ENCODE measurements at places on chromosomes 7 and 10.

DNA sequence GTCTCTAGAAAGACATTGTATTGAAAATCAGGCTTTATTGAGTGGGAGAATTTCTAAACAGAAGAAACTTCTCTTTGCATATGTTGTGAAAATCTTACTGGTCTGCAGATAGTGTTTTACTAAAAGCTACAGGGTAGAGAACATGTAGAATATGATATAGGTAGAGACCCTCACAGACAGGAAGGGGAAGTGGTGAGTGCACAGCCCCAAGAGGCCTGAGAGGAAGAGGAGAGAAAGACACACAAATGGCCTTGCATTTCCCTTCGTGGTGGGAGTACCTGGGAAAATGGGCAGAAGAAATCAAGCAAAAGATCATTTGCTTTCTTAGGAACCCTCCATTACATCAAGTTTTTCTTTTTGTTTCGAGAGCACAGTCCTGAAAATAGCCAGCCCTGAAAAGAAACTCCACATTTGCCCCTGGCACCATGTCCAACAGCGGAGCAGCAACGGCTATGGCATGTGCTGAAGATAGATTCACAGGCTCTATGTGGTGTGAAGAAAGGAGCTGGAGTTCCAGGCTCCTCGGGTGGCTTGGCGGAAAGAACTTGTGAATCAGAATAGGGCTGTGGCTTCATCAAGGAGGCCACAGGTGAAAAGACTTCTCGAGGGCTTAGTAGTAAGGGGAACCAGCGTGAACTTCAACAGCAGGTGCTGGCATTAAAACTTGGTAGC lies 143.5 kb downstream of the CALCR start:
- DNase-seq: no peak

- DNase-seq: no peak
Measured at GRCh38 chr7:124033095-124033806, 384 bp upstream of the TMEM229A start.

GRCh38 chr10:42992156-42992956 lies 84.5 kb upstream of the RET start:
- no peak for DNase-seq

GRCh38 chr7:157673573-157673972 lies 336.8 kb downstream of the DNAJB6 start:
- DNase-seq: no peak

GRCh38 chr10:7184660-7185366 lies 226.0 kb downstream of the SFMBT2 start:
- no peak for DNase-seq

DNA sequence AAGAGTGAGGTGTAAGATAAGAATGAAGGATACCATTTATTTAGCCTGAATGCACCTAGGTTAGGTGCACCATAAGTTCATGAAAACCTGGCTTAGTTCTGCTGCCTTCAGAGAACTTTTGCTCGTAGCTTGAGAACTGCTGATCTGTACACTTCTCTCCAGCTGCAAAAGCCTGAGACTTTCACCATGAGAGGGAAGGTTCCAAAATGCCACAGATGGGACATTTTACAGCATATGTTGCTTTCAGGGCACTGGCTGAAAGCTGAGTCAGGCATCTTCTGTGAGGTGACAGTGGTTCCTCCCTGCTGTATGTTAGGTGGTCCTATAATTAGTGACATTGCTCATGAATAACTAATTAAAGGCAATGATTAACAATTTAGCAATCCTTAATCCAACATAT lies 298.3 kb downstream of the GALNT17 start:
- no peak for DNase-seq

DNA sequence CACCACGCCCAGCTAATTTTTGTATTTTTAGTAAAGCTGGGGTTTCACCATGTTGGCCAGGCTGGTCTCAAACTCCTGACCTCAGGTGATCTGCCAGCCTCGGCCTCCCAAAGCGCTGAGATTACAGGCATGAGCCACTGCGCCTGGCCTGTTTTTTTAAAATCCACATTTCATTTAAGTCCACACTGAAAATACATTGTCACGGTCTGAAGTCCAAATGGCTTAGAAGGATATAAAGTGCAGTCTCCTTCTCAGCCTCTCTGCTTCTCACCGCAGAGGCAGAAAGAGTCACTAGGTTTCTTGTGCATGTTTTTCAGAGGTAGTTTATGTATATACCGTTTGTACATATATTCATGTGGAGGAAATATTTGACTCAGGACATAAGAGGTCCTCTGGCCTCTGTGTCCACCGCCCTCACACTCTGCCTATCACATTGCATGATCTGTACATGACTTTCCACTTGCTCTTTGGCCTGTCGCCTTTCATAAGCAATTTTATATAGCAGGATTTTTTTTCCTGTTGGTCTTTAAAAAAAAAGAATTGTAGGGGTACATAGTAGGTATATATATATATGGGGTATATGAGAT lies 42.9 kb downstream of the BLNK start:
- DNase-seq: no peak

- DNase-seq: no peak
Measured at GRCh38 chr7:117809958-117810357, 63.3 kb downstream of the CTTNBP2 start.

GRCh38 chr7:41085244-41085643 lies 617.6 kb downstream of the INHBA start:
- no peak for DNase-seq

- DNase-seq: no peak
Measured at GRCh38 chr10:65964205-65964604, 961.6 kb upstream of the LRRTM3 start.

GRCh38 chr10:95242581-95243317 lies 48.1 kb downstream of the PDLIM1 start:
- no peak for DNase-seq

- no peak for DNase-seq
Measured at GRCh38 chr7:33336820-33337219, 207.5 kb downstream of the BBS9 start.

DNA sequence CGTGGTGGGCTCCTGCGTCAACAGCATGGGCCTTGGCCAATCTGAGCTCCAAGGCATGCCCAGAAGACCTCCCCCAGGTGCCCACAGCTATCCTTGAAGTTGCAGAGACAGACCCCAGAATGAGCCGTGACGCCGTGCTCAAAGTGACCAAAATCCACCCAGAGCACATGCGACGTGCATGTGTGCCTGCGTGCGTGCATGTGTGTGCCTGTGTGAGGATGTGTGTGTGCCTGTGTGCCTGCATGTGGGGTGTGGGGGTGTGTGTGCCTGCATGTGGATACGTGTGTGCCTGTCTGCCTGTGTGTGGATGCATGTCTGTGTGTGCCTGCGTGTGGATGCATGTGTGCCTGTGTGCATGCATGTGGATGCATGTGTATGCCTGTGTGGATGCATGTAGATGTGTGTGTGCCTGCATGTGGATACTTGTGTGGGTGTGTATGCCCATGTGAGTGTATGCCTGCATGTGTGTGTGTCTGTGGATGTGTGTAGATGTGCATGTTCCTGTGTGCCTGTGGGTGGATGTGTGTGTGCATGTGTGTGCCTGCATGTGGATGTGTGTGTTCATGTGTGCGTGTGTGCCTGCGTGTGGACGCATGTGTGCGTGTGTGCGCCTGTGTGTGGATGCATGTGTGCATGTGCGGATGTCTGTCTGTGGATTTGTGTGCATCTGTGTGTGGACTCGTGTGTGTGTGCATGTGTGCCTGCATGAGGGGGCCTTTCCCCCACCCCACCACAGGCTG lies 42.6 kb downstream of the PWWP2B start:
- no peak for DNase-seq

- DNase-seq: no peak
Measured at GRCh38 chr10:17022466-17022825, 107.2 kb downstream of the CUBN start.

DNA sequence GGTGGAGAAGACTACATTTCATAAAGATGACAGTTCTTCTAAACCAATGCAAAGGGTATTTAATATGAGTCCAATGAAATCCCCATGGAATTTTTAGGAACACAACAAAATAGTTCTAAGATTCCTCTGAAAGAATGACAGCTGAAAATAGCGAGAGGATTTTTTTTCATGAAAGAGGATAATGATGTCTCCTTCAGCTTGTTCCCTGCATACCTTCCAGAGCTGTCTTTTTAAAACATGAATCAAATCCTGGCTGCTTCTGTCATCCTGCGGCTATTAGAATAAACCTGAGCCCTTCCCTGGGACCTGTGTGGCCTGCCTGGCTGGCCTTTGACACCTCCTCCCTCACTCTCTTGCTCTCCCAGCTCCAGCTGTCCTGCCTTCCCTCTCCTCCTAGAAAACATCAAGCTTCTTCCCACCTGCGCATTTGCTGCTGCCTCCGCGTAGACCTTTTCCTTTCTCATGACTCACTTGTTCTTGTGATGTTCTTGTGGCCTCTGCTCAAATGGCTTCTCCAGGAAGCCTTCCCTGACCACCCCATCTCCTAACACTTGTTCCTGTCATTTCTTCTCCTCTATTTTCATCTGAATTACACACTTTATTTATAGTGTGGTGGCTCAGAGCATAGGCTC lies 57.4 kb downstream of the EEPD1 start:
- DNase-seq: no peak

DNA sequence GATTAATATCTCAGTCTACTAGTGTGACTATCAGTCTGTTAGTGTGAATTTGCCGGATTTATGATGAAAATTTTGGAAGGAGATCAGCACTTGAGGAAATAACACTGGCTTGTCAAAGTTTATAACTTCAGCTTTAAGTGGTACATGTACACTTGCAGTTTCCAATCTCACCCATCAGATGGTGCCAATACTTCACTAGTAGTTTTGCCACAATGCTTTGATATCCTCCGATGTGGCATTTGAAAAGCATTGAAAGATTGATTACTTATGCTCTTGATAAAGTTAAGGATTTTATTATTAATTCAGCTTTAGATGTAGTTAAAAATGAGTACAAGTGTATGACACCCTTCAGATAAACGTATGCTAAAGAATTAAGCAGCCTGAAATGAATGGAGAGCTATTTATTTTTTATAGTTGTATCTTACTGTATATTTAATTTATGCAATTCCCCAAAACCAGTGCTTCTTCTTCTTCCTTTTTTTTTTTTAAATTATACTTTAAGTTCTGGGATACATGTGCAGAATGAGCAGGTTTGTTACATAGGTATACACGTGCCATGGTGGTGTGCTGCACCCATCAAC lies 98.2 kb downstream of the ANLN start:
- DNase-seq: no peak

DNA sequence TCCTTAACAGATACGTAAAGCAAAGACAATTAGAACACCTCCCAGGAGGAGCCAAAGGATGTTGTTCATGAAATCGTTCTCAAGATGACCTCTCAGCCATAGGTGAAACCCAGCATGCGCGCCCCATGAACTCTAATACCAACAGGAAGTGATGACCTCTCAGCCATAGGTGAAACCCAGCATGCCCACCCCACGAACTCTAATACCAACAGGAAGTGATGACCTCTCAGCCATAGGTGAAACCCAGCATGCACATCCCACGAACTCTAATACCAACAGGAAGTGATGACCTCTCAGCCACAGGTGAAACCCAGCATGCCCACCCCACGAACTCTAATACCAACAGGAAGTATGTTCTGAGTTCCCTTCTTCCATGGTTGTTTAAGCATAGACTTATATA lies 205.2 kb upstream of the ADARB2 start:
- no peak for DNase-seq

DNA sequence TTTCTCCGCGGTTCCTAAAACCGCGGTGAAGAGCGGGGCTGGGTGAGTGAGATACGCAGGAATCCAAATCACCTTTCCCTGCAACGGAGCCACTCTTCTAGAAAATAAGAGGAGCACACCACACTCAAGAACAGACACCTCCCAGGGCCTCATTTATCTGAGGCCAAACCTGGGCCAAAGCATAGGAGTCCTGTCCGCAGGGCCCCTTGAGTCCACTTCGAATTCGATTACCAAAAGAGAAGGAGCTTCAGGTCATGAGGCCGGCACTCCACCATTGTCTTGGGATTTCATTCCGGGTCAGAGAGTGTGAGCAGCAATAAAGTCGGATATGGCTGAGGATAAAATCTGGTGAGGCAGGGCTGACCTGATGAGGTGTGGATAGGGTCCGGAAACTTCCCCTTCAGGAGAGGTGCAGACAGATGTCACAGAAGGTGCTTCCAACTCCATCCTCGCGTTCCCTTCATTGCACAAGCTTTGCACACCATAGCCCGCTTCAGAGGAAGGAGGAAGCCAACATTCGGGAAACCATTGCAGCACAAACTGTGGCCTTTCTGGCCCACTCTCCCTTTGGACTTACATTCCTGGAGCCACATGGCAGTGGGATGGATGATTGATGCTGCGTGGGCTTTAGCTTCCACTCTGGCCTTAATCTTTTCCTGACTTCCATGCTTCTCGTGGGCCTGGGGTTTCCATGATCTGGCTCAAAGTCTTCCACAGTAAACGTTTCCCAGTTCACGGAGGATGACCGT lies 27.2 kb upstream of the ZNF273 start:
- DNase-seq: no peak

DNA sequence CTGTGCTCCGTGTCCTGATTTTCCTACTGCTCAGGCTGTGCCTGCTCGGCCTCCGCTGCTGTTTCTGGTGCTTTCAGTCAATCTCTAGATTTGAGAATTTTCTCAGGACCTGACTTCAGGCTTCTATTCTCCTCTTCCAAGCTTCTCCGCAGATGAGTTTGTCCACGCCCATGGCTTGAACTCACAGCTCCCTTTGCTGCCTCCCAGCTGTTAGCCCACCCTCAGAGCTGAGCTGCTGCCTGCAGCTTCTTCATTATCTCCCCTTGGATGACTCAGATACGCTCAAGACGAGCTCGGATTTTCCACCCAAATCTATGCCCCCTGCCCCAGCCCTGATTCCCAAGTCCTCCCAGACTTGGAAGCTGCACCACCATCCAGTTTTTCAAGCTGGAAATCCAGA lies 104.7 kb downstream of the FGFR2 start:
- no peak for DNase-seq

DNA sequence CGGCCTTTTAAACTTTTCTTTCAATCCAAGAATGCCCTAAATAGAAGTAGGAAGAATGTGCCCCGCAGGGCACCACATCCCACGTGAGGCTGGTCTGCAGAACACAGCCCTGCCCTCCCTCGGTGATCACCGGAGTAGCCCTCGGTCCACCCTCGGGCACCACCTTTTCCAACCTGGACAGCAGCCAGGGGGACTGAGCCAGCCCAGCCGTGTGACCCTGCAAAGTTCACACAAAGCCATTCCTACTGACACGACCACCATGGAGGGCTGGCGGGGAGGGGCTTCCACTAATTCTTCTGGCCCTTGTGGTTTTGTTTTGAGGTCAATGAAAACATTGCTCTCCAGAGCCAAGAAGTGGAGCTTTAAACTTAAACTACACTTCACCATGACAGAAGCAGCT lies 132.2 kb downstream of the TCERG1L start:
- no peak for DNase-seq

GRCh38 chr10:33627611-33628010 lies 293.1 kb upstream of the NRP1 start:
- DNase-seq: no peak

GRCh38 chr7:20776214-20776911 lies 10.3 kb downstream of the SP8 start:
- DNase-seq: no peak
